Panc1 (cell line): ENCODE measurements at places on chromosomes 11 and 22.

GRCh38 chr11:132520199-132520598, 1012.1 kb downstream of the OPCML start:
- DNase-seq, result no peak

GRCh38 chr22:36910461-36910860, 3.0 kb upstream of the CSF2RB start:
- no peak for DNase-seq

DNA sequence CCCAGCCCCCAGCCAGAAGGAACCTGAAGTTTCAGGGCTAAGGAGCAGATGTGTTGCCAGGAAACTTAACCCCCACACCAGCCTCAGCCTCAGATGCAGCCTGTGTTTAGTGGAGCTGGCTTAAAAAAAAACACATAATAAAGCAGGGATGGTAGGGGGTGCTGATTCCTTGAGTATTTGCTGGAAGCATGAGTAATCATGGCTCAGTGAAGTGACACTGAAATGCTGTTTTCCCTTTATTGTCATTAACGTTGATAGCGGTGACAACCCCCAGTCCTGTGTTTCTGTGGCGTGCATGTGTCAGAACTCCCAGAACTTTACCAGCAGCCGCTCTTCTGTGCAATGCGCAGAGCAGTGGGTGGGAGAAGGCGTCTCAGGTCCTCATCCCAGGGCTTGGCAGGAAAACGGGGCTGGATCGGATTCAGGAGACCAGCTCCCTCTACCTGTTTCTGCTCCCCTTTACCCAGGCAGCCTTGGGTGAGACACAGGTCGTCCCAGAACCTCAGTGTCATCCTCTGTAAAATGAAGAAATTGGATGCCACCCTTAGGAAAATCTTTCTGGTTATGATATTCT, 1282.1 kb downstream of the TBC1D22A start:
- no peak for DNase-seq

GRCh38 chr11:34243600-34244464, 114.0 kb downstream of the ABTB2 start:
- DNase-seq, result no peak

GRCh38 chr11:82792822-82793569, 59.3 kb upstream of the FAM181B start:
- DNase-seq, result no peak
